Calu3 (cell line): ENCODE measurements at places on chromosomes 12 and 14.

DNA sequence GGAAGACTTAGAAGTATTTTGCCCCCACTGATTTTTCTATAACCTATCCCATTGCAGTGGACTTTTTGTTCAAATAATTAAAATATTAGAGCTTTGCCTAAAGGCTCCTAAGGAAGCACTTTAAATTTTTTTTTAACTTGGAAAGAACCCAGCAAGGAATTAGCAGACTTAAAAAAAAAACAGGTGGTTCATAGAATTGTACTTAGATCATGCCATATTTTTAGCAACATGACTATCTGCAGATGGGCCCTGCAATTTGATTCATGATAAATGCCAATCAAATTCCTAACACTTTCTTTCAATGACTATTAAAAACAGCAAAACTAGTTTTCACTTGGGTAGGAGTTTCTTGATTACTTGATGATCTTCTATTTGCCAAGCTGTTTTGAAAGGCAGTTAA, 11.5 kb downstream of the ADAMTS20 start:
- no peak for DNase-seq

- peak; percentile 41 for DNase-seq
Measured at GRCh38 chr14:61475316-61475715, 153.9 kb downstream of the PRKCH start.

DNA sequence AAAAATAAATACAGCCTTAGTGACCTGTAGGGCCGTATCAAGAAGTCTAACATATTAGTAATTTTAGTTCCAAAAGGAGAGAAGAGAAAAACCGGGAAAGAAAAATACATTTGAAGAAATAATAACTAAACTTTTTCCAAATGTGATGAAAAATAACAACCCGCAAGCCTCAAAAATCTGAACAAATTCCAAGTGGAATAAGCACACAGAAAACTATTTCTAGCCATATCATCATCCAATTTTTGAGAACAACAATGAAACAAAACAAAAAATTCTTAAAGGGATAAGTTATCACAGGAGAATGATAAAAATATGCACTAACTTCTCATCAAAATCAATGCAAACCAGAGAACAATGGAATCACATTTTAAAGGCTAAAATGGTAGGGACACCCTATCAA, 198.1 kb upstream of the PLXNC1 start:
- no peak for DNase-seq

- DNase-seq = peak; percentile 45
Measured at GRCh38 chr14:73786636-73787485, 64.8 kb upstream of the PTGR2 start.

DNA sequence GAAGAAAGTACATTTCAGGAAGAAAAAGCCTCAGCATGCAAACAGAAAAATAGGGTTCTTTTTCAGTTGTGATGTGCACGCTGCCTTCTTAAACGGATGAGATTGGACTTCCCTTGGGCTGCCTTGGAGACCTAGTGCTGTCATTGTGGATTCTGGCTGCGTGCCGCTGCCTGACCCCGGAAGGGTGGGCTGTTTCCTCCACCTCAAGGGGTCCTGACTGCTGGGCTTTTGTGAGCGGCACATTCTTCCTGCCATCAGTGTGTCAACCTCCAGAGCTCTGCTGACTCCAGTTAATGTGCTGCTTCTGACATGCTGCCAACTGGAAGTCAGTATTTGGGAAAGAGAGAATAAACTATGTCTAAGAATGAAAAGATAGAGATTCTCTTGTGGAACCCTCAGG, 25.1 kb downstream of the CCNK start:
- DNase-seq = no peak

- DNase-seq = no peak
Measured at GRCh38 chr14:31898838-31899528, 178.1 kb upstream of the ARHGAP5 start.

DNA sequence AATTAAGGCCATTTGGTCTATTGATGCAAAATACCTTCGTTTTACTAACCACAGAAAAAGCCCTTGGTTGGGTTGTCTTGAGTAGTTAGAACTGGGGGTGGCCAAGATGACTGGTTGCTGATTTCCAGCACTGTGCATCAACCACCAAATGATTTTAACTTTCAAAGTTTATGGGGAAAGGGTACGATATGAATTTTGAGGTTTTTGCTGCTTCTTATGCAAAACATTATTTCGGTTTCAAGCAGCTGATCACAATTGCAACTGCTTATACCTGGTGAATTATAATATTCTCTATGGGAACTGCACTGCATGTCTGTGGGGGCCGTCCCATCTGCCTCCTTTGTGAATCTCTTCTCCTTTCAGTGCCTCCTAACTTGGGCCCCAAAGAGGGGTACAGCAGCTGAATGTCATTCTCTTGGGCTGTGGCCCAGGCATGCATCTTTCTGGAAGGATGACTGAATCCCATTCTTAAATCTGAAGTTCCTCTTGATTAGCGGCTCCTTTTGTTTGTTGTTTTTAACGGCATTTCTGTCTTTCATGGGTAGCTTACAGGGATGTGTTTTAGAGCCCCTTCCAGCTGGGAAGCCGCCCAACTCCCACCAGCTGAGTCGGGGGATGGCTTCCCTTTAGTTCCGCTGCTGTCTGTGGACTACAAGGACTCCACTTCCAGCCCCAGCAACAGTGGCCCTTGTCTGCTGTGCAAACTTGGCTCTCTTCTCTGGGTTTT, 479.8 kb downstream of the ZFP36L1 start:
- DNase-seq = no peak

GRCh38 chr12:32549675-32550079, 129.4 kb upstream of the DNM1L start:
- no peak for DNase-seq

- no peak for DNase-seq
Measured at GRCh38 chr12:25438638-25439037, 114.4 kb downstream of the LMNTD1 start.

GRCh38 chr12:131090274-131091210, 136.8 kb downstream of the ADGRD1 start:
- DNase-seq = no peak

GRCh38 chr14:106691601-106692291, 1165.4 kb downstream of the TMEM121 start:
- peak; percentile 41 for DNase-seq

GRCh38 chr12:1305791-1306500, 288.4 kb downstream of the FBXL14 start:
- DNase-seq = no peak
